ENCODE measurements at places on chromosomes 7 and 10.

DNA sequence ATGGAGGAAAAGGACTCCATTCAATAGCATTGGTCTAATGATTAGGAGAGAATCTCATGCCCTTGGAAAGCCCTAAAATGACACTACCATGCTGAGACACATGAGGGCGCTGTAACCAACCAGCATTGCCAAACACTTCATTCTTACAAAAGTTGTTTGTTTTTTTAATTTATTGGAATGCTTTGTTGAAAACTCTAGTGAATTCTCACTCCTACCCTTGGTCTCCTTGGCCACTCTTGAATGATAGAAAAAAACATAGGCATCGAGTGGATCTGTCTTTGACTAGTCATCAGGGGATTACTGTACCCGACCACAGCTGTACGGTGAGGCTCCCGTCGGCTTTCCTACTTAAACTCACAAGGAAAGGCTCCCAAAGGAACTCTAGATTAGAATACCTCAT lies 29.3 kb upstream of the ADD3 start:
- peak; percentile 14 for ATAC-seq

DNA sequence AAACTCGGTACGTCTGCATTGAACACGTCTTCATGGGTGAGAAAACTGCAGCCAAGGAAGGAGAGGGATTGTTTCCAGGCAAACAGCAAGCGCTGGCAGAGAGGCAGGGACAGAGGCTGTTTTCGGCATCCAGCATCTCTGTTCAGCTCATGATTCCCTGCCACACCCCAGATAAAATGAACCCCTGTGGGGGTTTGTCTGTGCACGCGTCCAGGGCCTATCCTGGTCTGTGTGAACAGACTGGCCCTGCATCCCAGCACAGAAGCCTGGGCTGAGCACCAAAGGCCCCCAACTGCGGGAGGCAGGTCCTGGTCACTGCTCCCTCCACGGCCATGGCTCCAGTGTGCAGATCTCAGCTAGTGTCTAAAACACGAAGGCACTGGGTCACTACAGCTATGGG lies 83.3 kb upstream of the FAM20C start:
- ATAC-seq, result no peak

- no peak for ATAC-seq
Measured at GRCh38 chr10:27783660-27784059, 38.0 kb upstream of the MKX start.

- no peak for ATAC-seq
Measured at GRCh38 chr10:114613237-114613979, 44.7 kb downstream of the ABLIM1 start.

GRCh38 chr10:80829151-80829550 lies 291.4 kb downstream of the SH2D4B start:
- ATAC-seq, result no peak

DNA sequence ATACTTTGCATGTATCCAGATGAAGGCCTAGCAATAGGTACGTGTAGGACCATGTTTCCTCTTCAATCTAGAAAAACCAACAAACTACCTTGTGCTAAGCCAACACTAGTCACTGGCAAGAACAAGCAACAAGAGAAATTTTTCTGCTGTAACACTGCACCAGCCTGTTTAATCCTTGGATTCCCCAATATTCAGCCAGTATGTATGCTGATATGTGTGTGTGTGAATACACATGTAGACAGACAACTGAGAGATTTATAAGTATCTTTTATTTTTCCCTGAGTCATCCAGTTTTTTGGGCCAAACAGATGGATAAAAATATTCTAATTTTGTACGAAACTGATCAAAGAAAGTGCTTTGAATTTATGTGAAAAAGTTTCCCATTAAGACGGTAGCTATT lies 26.2 kb downstream of the GLI3 start:
- ATAC-seq, result no peak

GRCh38 chr10:29713450-29713849 lies 78.7 kb upstream of the SVIL start:
- ATAC-seq, result no peak

- ATAC-seq, result no peak
Measured at GRCh38 chr10:48623607-48624132, 18.8 kb upstream of the ARHGAP22 start.

DNA sequence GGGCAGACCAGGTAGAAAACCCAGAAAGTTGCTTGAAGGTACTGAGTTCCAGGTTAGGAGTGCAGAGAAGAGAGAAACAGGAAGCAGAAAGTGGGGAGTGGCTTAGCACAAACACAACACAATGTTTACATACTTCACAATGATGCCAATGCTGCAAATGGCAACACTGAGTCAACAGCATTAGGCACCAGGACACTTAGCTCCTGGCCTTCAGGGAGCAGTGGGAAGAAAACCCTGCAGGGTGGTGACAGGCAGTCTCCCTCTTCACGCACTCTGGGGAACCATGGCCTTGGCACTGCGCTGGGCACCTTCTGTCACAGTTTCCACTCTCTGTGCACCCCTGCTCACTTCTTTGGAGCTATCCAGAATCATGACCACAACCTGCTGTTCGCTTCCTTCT lies 7.3 kb downstream of the ICA1 start:
- ATAC-seq, result no peak

DNA sequence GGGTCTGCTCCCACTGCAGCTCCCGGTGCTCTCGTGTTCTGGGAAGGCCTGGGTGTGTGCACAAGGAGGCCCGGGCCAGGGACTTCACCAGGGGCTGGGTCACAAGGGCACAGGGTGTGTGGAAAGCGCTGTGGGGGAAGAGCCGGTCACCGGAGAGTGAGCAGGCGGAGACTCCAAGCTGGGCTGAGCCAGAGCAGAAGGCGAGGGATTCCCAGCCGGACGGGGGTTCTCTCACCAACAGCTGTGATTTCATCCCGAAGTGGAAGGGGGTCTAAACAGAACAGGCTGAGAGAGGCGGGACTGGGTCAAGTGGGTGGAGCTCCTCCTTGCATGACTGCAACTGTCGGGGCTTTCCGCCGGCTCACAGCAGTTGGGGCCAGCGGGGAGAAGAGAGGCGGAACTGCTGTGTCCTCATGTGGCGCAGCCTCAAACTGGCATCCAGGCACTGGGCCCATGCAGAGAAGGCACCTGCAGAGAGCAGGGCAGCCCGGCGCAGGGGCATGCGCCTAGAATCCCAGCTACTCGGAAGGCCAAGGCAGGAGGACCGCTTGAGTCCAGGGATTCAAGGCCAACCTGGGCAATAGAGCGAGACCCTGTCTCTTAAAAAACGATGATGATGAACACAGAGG lies 7.6 kb upstream of the ORAI2 start:
- ATAC-seq, result peak; percentile 70

- ATAC-seq, result no peak
Measured at GRCh38 chr7:18140943-18141342, 113.3 kb upstream of the PRPS1L1 start.

- ATAC-seq, result no peak
Measured at GRCh38 chr10:83881661-83882060, 257.6 kb upstream of the GHITM start.

GRCh38 chr7:31465285-31465684 lies 48.6 kb upstream of the ITPRID1 start:
- ATAC-seq, result no peak

DNA sequence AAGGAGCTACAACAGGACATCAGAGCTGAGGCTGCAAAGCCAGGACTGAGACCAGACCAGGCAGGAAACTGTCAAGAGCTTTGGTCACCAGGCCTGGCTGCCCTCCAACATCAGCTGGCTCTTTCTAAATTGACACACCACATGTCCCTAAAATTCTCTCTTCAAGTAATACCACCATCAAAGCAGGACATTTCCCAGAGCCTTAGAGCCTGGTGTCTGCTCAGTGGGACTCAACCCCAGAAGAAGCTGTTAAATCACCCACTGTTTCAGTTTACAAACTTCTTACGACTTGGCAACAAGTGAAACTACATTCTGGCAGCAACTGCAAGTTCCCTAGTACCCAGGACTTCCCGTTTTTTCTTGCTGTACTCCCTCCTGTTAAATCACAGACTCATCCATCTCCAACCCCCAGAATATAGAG lies 3.8 kb upstream of the IL6 start:
- ATAC-seq, result no peak

GRCh38 chr7:70808876-70809275 lies 323.1 kb upstream of the GALNT17 start:
- ATAC-seq, result no peak

DNA sequence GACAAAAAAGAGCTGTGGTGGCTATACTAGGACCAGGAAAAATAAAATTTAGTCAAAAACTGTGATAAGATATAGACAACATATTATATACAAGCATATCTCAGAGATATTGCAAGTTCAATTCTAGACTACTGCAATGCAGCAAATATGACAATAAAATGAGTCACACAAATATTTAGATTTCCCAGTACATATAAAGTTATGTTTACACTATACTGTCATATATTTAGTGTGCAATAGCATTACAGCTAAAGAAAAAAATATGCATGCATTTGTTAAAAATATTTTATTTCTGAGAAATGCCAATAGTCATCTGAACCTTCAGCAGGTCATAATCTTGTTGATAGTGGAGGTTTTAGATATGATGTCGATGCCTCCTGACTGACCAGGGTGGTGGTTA lies 72.1 kb downstream of the AKR1C4 start:
- ATAC-seq, result no peak

DNA sequence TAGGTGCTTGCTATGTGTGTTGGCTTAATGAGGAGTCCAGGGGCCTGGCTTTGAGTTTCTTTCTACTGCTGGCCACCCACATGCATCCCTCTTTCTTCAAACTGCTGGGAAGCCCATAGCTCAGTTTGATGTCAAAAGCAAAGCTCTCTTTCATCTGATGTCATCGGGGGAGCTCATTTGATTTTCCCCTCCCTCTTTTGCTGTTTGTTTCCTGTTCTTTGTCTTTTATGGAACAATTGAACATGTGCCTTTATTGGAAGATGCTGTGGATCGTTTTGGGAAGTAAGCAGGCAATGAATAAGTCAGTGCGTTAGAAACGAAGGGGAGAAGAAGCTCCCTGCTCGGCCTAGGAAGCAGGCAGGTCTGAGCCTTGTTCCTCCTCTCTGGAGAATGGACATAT lies 140.7 kb downstream of the GRK5 start:
- no peak for ATAC-seq

GRCh38 chr10:60894786-60895185 lies 49.2 kb downstream of the RHOBTB1 start:
- ATAC-seq, result peak; percentile 75

GRCh38 chr10:129253161-129253864 lies 213.7 kb upstream of the MGMT start:
- ATAC-seq, result no peak

DNA sequence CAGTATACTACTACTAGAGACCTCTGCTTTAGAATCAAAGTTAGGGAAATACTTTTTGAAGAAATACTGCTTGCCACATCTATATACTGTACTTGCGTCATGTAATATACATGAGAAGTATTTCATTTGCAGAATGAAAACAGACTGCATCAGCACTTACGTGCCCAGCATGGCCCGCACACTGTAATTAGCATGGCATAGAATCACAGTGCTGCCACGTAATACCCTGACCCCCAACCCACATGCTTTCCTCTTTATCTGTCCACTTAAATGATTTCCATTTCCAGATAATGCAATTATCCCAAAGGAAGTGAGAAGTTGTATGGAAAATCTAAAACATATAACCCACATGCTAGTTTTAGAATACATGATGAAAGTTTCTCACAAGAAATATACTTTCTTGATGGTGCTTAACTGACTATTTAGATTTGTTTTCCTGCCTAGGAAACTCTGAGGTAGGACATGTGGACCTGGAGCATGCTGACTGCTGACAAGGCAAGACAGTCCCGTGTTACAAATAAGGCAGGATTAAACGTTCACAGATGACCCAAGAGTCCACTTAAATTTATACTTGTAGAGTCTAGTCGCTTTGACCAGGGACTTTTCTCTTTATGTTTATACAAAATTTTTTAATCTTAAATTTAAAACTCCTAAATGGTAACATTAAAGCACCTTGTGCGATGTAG lies 12.6 kb downstream of the USP6NL start:
- ATAC-seq, result no peak

GRCh38 chr7:141558544-141559183 lies 7.5 kb downstream of the AGK start:
- ATAC-seq, result no peak

DNA sequence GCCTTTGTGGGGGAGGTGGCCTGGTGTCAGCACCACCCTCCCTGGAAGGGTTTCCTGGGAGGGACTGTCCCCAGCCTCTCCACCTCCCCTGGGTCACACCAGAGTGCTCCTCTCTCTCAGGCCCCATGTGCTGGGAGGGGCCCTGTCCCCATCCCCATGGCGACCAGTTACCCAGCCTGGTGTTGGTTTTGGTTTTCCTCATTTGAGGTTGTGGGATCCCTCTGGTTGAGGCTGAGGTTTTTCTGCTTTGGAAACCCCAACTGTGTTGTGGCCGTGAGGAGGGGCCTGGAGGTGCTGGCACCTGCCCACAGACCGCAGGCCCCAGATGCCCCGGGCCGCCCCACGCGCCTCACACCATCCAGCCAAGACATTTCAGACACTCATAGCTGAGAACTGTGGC lies 106.3 kb downstream of the GRK5 start:
- ATAC-seq, result no peak

DNA sequence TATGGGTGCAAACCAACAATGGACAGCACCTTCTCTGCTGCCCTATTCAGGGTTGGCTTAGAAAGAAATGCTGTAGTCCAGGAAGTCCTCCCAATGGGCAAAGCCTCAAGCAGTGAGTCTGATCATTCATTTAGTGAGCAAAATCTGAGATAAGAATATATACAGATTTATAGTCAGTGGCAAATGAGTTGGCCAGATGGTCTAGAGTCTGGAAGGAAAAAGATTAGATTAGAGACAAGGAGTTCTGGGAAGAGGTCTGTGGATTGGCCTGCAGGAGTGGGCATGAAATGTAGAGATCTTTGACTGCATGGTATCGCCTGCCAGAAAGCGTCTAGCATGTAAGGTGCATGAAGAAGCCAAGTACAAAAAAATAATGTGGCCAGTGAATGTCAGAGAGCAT lies 201.9 kb upstream of the PTER start:
- no peak for ATAC-seq

GRCh38 chr7:142303650-142304049 lies 45.8 kb upstream of the PRSS58 start:
- peak; percentile 54 for ATAC-seq

DNA sequence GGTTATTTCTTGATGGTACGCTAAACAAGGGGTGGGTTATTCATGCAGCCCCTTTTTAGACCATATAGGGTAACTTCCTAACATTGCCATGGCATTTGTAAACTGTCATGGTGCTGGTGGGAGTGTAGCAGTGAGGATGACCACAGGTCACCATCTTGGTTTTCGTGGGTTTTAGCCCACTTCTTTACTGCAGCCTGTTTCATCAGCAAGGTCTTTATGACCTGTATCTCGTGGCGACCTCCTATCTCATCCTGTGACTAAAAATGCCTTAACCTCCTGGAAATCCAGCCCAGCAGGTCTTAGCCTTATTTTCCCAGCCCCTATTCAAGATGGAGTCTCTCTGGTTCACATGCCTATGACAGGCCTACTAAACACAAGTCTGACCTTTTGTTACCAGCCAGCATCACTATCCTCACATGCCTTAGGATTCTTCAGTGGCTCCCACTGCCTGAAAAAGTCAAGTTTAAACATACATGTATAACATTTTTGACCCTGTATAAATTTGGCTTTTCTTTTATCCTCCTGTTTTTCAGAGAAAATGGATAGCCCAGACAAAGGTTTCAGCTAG lies 13.2 kb upstream of the COBL start:
- no peak for ATAC-seq

GRCh38 chr10:91312382-91312733 lies 91.9 kb downstream of the PCGF5 start:
- ATAC-seq, result no peak

GRCh38 chr7:23514755-23515154 lies 17.0 kb downstream of the TRA2A start:
- no peak for ATAC-seq
